ENCODE measurements at places on chromosomes 1 and 21.

DNA sequence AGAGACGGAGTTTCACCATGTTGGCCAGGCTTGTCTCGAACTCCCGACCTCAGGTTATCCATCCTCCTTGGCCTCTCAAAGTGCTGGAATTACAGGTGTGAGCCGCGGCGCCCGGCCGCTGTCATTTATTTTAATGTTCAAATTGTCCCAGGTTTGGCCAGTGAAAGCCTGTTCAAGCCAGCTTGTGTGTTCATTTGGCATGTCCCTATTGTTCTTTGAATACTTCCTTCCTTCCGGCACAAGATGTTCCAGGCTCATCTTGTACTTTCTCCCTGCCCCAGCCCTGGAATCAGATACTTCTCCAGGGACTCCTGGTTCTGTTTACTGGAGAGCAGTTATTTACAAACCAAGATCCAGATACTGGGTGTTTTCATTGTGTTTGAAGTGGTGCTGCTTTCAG, 37.0 kb downstream of the ZBTB8B start:
- no peak for DNase-seq

DNA sequence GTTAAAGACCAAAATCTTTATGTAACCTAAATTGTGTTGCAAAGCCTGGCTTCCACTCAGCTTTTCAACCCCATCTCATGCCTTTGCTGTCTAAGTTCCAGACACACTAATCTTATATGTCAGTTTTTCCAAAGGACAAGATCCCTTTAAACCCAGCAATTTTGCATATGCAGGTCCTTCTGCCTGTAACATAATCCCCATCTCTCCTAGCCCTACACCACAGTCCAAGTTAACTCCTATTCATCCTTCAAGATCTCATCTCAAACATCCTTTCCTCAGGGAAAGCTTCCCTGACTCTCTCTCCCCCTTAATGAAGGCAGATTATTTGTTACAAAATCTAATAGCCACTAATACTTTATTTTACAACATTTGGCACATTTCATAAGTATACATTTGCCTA, 366.3 kb downstream of the PLPP3 start:
- DNase-seq: no peak

- no peak for DNase-seq
Measured at GRCh38 chr1:59639266-59639665, 175.5 kb upstream of the HOOK1 start.

- peak; percentile 35 for DNase-seq
Measured at GRCh38 chr1:192445839-192446489, 129.2 kb downstream of the RGS21 start.

DNA sequence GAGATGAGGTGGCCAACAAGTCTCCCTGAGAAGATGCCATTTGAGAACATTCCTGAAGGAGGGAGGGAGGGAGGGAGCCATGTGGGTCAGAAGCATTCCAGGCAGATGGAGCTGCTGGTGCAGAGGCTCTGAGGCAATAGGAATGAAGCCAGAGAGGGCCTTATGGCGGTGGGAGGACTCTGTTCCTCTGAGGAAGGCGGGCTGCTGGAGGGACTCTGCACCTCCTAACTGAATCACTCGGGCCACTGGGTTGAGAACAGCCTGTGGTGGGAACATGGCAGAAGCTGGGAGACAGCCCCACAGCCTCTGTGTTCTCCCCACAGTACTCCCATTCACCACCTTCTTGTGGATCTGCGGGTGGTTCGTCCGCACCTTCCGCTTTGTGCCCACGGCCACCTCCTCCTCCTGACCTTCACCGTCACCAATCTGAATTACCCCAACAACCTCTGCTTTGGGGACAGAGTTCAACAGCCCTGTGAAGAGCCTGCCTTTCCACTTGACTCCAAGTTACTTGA, 2.4 kb upstream of the TMEM125 start:
- DNase-seq: no peak

GRCh38 chr1:231355171-231355570, 17.1 kb downstream of the SPRTN start:
- no peak for DNase-seq

- DNase-seq: no peak
Measured at GRCh38 chr21:43728154-43728466, 9.2 kb downstream of the PDXK start.

DNA sequence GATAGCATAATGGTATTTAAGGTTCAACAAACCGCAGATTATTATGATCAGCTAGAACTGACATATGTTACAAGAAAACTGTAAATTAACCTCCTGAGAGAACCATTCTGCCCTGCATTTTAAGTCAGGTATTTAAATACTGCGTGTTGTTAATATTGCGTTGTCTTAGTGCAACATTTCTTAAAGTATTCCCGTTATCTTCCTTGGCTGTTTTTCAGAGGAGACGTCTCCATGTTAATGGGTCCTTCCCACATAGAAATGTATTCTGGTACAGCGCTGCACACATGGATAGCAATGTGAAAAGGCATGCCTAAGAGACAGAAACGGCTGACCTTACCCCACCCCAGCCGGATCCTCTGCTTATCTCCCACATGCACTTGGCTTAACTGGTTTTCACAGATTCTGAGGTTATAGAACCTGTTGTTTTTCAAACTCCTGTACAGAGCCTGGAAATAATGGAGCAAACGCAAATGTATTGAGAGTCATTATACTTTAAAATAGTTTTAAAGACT, 22.8 kb upstream of the DEGS1 start:
- no peak for DNase-seq

- DNase-seq: no peak
Measured at GRCh38 chr1:41053316-41053715, 31.8 kb upstream of the SLFNL1 start.

- DNase-seq: no peak
Measured at GRCh38 chr1:54808443-54809207, 7.5 kb upstream of the TTC22 start.

GRCh38 chr1:164701189-164701761, 142.3 kb downstream of the PBX1 start:
- DNase-seq: no peak

DNA sequence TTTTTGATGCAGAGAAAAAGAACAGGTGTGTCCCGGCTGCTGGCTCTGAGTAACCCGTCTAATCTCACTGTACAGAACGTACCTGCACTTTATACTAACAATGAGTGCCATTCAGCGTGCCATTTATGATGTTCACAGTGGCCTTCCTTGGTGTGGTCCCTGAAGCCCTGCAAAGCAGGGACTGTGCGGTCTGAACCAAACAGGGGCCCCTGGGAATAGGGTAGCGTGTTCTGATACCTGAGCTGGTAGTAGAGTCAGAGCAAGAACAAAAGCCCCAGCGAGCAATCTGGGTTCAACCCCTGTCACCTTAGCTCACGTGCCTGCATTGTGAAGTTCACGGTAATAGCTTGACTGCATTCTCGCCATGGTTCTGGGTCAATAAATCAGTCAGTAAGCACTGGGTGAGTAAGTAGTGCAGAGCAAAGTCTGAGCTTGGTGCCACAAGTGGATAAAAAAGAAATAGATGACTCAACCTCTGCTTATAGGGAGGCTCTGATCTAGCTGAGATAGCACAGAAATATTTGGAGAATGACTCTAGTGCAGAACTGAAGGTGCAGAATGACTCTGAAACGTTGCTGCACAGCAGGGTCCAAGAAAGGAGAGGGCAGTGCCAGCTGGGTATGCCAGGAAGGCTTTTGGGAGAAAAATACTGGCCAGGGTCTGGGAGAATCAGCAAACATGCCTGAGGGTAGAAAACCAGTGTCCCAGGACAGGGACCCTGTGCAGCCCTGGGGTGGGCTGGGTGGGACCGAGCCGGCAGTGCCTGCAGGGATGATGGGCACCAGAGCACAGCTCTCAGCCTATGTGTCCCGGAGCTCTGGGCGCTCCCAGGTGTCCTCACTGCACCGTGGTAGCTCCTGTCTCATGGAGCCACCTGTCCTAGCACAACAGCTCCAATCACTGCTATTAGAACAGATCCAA, 125.9 kb downstream of the RHOU start:
- peak; percentile 94 for DNase-seq

- no peak for DNase-seq
Measured at GRCh38 chr1:185957441-185958363, 223.5 kb downstream of the HMCN1 start.

DNA sequence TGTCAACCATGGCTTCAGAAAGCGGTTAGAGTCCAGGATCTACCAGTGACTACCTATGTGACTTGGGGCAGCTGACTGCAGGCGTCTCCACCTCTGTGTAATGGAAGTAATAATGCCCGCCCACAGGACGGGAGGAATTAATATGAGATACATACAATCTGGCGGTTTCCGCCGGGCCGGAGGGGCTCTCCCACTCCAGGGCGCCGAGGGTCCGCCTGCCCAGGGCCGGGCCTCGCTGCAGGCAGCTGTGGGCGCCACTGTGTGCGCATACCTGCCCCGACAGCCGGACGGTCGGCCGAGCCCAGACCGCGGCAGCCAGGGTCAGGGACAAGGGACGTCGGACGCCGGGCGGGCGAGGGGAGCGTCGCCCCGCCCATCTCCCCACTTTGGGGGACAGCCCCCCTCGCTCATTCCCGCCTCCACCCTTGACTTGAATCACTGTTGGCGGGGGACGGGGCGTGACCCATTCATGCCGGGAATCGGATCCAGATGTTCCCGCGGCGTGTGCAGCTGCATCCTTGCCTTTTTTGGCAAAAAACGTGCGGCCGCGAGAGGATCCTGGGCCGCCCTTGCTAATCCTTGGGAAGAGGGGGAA, 6.0 kb upstream of the SF3A3 start:
- DNase-seq: no peak

DNA sequence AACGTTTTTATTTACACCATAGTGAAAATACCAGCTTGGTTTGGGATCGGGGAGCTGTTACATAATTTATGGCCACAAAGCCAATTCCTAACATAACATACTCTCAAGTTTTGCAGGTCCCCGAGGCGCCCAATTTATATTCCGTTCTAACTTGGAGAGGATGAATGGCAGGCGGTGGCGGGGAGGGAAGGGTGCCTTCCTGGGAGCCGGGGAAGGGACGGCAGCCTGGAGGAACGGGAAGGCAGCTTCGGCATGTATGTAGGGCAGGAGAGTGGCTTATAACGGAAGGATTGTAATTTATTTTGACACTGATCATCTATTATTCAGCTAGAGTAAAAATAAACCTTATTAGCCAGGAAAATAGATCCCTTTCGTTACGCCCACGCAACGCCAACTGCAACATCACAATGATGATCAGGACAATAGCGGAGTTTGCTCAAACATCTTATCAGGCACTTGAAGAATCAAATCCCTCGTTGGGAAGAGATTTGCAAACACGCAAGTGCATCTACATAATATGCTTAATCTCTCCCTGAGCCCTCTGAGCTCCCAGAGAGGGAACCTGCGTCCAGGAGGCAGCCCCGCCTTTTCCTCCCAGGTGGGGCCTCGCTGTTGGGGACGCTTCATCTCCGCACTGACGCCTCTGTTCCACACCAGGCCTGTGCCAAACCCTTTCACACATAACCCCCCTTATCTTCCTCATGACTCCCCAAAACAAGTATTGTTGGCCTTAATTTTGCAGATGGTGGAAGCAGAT, 93.7 kb upstream of the C1orf174 start:
- no peak for DNase-seq

DNA sequence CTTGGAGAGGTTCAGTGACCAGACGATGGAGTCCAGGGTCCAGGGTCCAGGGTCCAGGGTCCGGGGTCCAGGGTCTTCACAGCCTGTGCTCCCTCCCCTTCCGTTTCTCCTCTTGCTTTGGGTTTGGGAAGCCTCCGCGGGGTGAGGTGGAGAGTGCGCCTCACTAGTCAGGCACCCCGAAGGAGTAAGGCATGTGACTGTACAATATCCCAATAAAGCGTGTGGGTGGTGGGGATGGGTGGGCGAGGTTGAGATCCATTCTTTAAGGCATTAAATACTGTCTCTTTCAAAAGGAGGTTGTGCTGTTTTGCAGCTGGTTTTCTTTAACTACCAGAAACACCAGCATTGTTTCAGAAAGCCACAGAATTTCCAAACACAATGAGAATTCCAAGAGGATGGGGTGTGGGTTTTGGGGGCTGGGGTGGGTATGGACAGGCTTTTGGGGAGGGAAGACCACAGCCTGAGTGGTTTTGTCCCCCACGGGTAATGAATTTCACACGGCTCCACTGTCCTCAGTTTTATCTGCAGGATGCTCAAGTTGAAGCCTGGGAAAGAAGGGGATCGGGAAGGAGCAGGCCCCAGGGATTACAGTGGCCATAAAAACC, 65.7 kb downstream of the KIF26B start:
- DNase-seq: no peak

DNA sequence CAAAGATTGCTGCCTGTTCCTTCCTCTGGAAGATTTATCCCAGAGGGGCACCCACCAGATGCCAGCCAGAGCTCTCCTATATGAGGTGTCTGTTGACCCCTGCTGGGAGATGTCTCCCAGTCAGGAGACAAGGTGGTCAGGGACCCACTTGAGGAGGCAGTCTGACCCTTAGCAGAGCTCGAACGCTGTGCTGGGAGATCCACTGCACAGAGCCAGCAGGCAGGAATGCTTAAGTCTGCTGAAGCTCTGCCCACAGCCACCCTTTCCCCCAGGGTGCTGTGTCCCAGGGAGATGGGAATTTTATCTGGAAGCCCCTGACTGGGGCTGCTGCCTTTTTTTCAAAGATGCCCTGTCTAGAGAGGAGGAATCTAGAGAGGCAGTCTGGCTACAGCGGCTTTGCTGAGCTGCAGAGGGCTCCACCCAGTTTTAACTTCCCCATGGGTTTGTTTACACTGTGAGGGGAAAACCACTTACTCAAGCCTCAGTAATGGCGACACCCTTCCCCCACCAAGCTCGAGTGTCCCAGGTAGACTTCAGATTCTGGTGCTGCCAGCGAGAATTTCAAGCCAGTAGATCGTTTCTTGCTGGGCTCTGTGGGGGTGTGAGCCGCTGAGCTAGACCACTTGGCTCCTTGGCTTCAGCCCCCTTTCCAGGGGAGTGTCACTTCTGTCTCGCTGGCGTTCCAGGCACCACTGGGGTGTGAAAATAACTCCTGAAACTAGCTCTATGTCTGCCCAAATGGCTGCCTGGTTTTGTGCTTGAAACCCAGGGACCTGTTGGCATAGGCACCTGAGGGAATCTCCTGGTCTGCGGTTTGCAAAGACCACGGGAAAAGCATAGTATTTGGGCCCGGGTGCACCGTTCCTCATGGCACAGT, 51.1 kb upstream of the PDC start:
- DNase-seq: no peak

DNA sequence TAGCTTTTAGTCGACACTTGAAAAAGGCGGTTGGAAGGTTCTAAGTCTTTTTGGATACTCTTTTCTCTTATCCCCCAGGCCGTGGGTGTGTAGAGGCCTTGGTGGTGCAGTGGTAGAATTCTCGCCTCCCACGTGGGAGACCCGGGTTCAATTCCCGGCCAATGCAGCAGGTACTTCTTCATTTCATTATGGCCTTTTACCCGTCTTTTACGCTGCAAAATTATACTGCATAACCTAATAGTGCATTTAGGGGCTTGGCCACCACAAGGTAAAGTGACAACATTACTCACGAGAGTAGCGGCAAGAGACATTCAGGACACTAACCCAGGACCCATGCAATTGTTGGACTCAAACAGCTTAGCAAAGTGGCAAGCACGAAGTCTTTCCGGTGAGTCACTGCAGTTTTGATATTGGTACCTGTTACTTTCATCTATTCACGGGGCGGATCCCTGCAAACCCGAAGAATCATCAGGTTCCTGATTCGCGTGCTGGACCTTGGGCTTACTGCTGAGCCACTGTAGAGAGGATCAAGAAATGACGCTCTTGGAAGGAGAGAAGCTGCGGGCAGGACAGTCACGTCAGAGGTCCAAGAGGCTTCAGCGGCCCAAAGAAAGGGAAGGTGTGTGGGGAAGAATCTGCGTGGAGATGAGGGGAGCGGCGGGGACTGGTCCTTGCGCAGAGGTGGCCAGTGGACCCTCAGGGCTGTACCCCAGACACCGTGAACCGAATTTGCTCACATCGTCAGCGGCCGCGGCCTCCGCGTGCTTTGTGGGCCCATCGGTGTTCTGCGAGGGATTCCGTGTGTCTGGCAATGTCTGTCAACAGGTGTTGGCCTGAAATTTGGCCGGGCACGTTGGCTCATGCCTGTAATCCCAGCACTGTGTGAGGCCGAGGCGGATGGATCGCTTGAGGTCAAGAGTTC, 12.9 kb upstream of the RNU1-4 start:
- peak; percentile 17 for DNase-seq

Data from kidney glomerular epithelial cell (primary cell).